ENCODE measurements at places on chromosomes 4 and X.

GRCh38 chrX:45696736-45697135 lies 496.1 kb upstream of the DIPK2B start:
- DNase-seq, result no peak

DNA sequence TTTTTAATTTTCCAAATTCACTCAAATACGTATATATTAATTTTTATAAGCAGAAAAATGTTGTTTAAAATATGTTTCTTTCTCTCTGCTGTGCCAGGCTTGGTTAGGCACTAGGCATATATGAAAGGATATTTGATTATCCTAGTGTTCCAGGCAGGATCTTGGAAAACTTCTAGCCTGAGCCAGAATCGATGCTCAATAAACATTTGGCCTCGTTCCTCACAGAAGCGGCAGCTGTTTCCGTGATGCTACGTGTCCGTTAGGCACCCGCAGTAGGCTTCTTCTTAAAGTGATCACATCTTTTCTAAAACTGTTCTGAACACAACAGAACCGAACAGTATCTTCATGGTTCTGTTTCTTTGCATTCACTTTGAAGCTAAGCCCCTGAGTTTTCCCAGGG lies 50.1 kb upstream of the CRMP1 start:
- no peak for DNase-seq

GRCh38 chr4:38078590-38079421 lies 118.6 kb downstream of the PTTG2 start:
- no peak for DNase-seq

DNA sequence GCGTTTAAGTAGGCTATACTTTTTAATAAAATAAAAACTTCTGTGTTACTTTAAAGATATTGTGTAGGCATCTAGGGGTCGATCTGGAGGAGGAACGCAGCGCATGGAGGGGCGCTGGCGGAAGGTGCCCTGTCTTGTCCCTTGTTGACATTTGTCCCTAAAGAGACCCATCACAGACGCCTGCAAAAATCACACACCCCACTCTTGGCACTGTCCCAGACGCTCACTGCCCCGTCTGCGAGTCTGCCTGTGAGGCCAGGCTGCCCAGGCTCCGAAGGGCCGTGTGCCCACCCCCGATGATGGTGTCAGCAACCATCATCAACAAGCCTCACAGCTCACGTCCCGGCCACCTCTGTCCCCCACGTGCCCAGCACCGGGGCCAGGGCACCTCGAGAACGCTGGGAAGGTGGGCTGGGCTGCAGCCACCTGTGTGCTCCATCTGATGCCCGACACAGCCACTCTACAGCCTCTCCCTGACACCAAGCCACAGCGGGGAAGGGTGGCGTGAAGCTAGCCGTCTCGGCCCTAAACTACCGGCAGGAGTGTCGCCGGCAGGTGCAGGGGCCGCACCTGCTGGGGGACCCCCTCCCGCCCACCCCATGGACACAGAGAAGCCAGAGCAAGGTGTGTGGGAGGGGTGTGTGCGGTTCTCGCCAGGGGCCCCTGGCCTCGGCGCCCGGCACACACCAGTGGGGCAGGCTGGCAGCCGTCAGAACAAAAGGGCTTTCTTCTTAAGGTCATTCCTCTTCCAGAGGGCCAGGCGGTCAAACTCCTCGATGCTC lies 26.8 kb upstream of the AFAP1 start:
- DNase-seq, result no peak

DNA sequence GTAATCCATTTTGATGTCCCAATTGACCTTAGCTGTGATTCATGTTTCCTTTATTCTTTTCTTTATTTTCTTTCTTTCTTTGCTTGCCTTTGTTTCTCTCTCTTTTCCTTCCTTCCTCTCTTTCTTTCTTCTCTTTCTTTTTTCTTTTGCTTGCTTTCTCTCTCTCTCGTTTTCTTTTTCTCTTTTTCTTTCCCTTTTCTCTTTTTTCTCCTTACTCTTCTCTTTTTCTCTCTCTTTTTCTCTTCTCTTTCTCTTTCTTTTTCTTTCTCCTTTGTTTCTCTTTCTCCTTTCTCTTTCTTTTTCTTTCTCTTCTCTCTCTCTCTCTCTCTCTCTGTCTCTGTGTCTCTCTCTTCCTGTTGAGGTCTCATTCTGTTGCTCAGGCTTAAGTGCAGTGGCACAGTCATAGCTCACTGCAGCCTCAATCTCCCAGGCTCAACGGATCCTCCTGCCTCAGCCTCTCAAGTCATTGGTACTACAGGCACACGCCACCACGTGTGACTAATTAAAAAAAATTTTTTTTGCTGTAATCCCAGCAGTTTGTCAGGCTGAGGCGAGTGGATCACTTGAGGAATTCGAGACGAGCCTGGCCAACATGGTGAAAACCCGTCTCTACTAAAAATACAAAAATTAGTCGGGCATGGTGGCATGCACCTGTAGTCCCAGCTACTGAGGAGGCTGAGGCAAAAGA lies 8.0 kb upstream of the DHRSX start:
- DNase-seq, result no peak

DNA sequence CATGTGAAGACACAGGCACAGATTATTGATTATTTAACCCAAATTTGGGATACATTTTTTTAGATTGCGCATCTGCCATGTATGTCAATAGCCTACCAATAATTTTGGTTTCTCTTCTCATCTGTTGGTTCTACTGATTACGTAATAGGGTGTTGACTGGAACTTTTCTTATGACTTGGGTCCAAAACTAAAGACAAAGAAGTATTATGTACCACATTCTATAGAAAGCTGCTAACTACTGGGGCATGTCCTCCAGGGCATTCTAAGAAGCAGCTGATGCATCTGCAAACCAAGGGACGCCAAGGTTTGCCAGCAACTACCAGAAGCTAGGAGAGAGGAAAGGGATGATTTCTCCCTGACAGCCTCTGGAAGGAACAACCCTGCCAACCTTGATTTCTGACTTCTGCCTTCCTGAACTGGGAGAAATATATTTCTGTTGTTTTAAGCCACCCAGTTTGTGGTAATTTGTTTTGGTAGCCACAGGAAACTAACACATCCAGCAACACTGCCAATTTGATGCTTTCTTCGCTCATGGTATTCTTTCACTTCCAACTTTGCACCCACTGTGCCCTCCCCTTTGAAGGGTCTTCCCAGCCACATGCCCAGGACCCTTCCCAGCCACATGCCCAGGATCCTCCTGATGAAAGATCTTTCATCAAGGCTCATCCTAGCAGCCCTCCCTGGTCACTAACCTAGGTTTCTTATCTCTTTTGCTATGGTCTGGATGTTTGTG lies 15.9 kb upstream of the TLR1 start:
- no peak for DNase-seq

- no peak for DNase-seq
Measured at GRCh38 chrX:82541822-82542221, 966.3 kb upstream of the POU3F4 start.

DNA sequence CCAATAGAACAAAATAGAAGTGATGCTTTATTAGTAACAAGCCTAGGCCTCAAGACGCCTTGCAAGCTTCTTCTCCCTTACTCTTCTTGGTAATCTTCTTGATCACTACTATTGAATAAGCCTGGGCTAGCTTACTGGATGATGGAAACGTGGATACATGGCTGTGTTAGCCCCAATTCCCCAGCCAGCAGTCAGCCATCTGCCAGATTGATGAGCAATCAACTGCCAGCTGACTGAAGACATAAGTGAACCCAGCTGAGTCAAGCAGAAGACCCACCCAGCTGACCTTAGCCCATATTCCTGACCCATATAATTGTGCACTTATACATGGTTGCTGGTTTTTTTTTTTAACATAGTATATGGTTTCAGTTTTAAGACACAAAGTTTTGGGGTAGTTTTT lies 130.4 kb downstream of the DHX15 start:
- DNase-seq, result no peak

DNA sequence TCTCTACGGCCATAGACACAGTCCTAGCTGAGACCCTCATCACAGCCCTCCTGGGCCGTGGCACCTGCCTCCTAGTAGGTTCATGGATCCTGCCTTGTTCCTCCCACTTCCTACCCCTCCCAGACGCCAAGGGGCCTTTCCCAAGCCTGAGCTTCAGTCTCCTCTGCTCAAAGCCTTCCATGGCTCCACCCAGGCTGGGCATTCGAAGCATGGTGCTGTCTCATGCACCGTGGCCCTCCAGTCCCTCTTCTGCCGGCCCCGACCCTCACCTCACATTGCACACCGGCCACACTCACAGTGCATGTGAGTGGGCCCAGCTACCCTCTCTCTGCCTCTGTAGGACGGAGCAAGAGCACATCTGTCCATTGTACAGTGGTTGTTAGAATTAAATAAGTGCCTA lies 21.7 kb upstream of the KIAA0232 start:
- no peak for DNase-seq

DNA sequence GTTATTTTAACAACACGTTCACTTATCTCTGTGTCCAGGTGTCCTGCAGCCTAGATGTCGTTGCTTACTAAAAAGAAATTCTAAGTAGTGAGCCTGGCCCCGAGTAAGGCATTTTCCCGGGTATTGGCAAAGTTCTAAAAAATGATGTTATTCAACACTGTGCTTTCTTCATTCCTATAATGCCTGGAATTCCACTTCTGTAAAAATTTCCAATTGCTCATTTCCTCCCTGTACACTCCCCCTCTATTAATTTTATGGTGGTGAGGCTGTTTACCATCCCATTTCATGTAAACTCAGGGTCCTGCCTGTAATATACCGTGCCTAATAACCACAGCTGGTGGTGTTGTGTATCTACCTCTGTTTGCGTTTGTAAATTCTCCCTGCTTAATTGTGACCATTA lies 14.2 kb downstream of the BST1 start:
- peak; percentile 61 for DNase-seq

GRCh38 chr4:57053508-57053907 lies 56.7 kb downstream of the IGFBP7 start:
- peak; percentile 20 for DNase-seq

DNA sequence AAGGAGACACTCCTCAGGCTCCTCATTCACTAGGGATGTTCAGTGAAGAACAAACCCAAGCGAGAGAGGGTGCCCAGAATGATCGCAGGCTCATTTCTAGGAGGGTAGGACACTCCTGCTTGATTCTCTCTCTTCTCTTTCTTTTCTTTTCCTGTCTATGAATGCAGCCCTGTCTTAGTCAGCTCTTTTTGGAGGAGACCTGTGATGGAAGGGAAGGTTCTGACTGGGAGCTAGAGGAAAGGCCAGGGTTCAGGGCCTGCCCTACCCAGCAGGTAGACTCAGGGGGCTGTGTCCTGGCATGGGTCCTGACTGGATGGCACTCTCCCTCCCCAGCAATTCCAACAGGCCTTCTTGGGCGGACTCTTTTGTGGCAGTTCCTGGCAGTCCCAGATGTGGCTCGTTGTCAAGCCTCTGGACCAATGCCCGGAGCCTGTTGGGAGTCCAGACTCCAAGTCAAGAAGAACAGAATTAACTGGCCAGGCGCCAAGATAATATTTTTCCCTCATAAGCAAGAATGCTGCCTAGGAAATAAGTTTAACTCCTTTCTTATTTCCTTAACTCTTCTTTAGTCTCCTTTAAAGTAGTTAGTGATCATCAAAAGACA lies 139.4 kb upstream of the SCML1 start:
- DNase-seq, result no peak

DNA sequence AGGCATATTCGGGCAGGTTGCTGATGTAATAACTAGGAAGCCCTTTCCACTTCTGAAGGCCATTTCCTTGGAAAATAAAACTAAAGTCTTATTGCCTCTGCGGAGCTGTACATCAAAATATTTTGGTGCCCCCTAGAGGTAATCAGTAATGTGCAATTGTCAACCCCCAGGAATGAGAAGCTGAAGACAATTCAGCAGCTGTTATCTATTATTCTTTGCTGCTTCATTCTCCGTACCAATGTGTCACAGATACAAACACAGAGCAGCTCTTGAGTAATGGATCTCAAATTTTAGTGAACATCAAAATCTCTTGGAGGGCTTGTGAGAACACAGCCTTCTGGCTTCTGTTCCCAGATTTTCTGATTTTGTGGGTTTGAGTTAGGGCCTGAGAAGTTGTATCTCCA lies 3.5 kb upstream of the SLIT2 start:
- peak; percentile 69 for DNase-seq

GRCh38 chr4:53240573-53240972 lies 125.3 kb downstream of the SCFD2 start:
- no peak for DNase-seq

DNA sequence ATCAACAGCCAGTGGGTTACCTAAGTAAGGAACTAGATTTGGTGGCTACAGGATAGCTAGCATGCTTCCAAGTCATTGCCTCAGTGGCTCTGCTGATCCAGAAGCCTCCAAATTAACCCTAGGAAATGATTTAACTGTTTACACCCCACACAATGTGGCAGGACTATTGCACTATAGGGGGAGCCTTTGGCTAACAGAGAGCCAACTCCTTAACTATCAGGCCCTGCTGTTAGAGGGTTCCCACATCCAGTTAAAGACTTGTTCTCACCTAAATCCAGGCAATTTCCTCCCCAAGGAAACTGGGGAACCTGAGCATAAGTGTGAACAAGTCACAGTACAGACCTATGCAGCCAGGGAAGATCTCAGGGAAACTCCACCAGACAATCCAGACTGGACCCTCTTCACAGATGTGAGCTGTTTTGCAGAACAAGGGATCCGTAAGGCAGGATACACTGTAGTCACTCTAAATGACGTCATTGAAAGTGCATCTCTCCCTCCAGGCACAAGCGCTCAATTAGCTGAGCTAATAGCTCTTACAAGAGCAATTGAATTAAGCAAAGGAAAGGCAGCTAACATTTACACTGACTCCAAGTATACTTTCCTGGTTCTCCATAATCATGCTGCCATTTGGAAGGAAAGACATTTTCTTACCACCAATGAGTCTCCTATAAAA lies 185.3 kb upstream of the SPOCK3 start:
- no peak for DNase-seq
